PC-9 (cell line): ENCODE measurements at places on chromosomes 1 and 21. TPM values are rescaled to one million over a fixed set of nuclear protein-coding genes. Genes with fewer than 3 reads are reported as not detected.

DNA sequence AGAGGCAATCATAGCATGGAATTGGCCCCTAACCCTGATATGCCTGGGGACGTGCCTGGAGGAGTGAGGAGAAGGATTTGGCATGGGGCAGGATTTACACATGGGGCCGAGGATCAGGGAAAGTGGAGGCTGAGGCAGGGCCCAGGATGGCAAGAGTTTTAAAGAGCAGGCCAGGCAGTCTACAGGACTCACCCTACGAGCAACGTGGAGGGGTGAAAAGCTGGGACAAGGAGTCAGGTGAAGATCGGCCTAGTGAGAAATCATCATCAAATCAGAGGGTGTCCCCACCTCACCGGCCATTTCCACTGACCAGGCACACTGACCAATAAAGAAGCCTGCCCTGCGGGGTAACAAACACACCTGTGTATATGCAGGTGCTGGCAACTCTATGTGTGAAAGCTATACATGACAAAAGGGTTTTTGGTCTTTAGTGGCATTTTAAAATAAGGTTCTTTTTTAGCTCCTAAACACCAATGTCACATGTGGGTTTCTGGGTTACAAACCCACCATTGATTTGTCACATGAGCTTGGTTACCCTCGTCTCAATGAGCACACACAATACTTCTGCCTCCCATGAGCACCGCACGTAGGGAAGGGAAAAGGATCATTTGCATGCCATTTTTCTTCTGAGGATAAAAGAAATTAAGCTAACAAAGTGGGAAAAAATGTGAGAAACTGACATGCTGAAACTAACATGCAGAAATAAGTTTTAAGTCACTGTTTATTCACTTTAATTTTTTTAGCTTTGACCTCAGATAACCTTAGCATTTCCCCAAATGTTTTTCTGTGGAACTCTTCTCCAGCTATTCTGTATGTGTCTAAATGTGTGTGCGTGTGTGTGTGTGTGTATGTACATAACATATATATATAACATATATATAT, 168.1 kb upstream of the EDN2 start:
- no peak overlapping the region for H3K4me3 ChIP-seq
- no peak for DNase-seq
- H3K36me3 ChIP-seq, result no peaks in the 10 kb centered on the region
- no peak overlapping the region for H3K27ac ChIP-seq
- H3K27me3 ChIP-seq, result no peaks in the 10 kb centered on the region

GRCh38 chr1:215482079-215482478, 85.0 kb upstream of the KCTD3 start:
- H3K27ac ChIP-seq, result no peak overlapping the region
- H3K4me3 ChIP-seq, result no peak overlapping the region
- no peaks in the 10 kb centered on the region for H3K36me3 ChIP-seq
- no peaks in the 10 kb centered on the region for H3K27me3 ChIP-seq
- no peaks in the 10 kb centered on the region for H3K4me1 ChIP-seq

DNA sequence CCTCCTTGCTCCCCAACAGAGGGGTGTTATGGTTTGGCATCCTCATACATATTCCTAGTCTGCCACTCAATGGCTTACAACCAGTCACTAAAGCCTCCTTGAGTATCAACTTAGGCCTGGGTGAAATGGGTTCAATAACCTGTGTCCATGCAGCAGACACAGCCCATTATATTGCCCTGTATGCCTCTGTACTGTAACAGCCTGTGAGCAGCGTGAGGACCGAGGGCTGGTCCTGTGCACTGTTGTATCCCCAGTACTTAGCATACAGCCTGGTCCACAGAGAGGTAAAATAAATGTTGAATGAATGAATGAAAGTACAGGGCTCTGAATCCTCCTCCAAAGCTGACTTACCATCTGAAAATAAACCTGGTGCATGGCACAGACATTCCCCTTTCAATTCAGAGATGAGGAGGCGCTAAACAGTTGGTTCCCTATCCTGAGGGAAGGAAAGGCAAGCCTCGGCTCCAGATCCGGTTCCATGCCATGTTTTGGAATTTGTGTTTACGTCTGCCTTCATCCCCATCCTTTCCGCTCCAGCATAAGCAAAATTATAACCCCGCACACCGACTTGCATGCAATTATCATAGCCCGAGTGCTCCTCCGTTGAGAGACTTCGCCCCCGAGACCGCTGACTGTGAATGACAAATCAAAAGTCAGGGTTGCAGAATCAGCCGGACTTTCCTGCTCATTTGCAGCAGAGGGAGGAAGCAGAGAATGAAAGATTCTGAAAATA, 45.0 kb upstream of the DNAJC6 start:
- no peaks in the 10 kb centered on the region for H3K27me3 ChIP-seq
- H3K36me3 ChIP-seq, result no peaks in the 10 kb centered on the region
- H3K4me3 ChIP-seq, result no peak overlapping the region
- H3K27ac ChIP-seq, result no peak overlapping the region
- no peak for DNase-seq

DNA sequence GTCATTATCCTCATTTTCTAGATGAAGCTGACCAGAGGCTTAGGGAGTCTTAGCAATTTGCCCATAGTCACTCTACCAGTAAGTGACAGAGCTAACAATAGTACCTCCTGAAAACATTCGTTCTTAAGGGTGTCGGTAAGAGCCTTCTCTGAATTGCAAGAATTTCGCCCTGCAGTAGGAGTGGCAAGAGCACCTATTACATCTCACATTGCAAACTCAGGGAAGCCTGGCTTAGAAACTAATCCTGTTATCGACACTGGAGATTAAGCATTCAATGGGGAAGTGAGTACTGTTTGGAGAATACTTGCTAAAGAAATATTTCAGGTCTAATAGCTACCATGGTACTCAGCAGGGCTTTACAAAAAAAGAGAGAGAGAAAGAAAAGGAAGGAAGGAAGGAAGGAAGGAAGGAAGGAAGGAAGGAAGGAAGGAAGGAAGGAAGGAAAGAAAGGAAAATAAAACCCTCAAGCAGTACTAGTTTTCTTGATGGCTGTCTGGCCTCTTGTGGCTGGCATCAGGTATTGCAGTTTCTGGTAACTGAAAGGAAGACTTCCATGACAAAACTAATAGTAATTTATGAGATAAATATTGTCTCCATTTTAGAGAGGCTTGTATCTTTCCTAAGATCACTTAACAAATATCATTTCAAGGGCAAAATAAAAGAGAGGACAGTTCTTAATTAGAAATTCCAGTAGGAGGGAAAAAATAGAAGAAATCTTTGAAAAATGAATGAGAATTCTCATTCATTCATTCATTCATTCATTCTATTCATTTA, 10.4 kb downstream of the C1orf226 start:
- peak; percentile 21 for DNase-seq
- no peak overlapping the region for H3K4me3 ChIP-seq
- no peaks in the 10 kb centered on the region for H3K4me1 ChIP-seq
- no peaks in the 10 kb centered on the region for H3K27me3 ChIP-seq
- H3K27ac ChIP-seq, result no peak overlapping the region
- H3K36me3 ChIP-seq, result no peaks in the 10 kb centered on the region

GRCh38 chr1:164559342-164560051, 513 bp downstream of the PBX1 start:
- peak overlapping the region; percentile 71 for H3K4me3 ChIP-seq
- H3K27me3 ChIP-seq, result no peaks in the 10 kb centered on the region
- H3K4me1 ChIP-seq, result peaks cover 48% of the 10 kb centered on the region
- DNase-seq, result peak; percentile 5
- H3K27ac ChIP-seq, result peak overlapping the region; percentile 74
- 0 out of 2 replicates have a peak, but pooled peaks cover 6% of the 10 kb centered on the region for H3K36me3 ChIP-seq

DNA sequence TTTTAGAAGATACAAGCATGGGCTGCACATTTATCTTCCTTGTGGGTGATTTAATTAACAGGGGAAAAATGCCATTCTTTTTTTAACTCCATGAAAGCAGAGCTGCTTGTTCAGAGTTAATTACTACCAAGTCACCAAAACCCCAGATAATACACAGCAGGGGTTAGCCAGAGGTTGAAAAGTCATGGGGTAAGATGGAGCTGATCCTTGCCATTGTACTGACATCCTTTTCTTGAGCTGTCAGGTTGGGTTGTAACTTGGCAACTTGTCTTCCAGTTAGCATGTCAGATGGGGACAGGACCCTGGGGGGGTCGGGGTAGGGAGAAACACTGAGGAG, 257.2 kb upstream of the HOOK1 start:
- no peaks in the 10 kb centered on the region for H3K36me3 ChIP-seq
- no peaks in the 10 kb centered on the region for H3K4me1 ChIP-seq
- H3K4me3 ChIP-seq, result no peak overlapping the region
- H3K27ac ChIP-seq, result no peak overlapping the region
- DNase-seq, result no peak
- no peaks in the 10 kb centered on the region for H3K27me3 ChIP-seq

- no peak for DNase-seq
- no peak overlapping the region for H3K4me3 ChIP-seq
- no peak overlapping the region for H3K27ac ChIP-seq
- H3K27me3 ChIP-seq, result no peaks in the 10 kb centered on the region
- H3K36me3 ChIP-seq, result no peaks in the 10 kb centered on the region
- H3K4me1 ChIP-seq, result no peaks in the 10 kb centered on the region
Measured at GRCh38 chr21:34046917-34047316, 26.5 kb upstream of the MRPS6 start.

- H3K27me3 ChIP-seq, result no peaks in the 10 kb centered on the region
- peak overlapping the region; percentile 86 for H3K4me3 ChIP-seq
- H3K4me1 ChIP-seq, result peaks cover 19% of the 10 kb centered on the region
- DNase-seq, result peak; percentile 35
- no peaks in the 10 kb centered on the region; the same call in 1 of the 2 replicates for H3K36me3 ChIP-seq
Measured at GRCh38 chr1:230977761-230978490, 735 bp downstream of the TTC13 start.

DNA sequence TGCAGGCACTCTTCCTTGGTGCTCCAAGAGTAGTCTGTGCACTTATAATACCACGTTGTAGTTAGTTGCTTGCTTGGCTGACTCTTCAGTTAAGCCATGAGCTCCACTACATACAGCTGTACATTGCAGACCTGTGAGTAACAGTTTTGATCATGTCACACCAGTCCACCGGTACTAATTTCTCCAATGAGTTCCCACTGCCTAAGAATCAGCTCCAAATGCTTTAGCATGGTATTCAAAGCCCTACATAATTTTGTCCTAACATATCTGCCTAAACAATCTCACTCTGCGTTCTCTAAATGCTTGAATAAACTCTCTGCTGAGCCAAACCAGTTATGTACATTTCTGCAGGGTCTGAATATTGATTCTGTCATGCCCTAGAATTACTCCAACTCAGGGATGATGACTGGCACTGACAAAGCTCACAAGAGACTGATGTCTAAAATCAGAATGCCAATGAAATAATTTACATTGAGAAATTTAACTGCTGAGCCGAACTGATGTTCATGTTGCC, 200.7 kb downstream of the LHX8 start:
- no peak for DNase-seq
- H3K36me3 ChIP-seq, result no peaks in the 10 kb centered on the region
- H3K4me3 ChIP-seq, result no peak overlapping the region
- no peak overlapping the region for H3K27ac ChIP-seq
- no peaks in the 10 kb centered on the region for H3K27me3 ChIP-seq
- no peaks in the 10 kb centered on the region for H3K4me1 ChIP-seq

DNA sequence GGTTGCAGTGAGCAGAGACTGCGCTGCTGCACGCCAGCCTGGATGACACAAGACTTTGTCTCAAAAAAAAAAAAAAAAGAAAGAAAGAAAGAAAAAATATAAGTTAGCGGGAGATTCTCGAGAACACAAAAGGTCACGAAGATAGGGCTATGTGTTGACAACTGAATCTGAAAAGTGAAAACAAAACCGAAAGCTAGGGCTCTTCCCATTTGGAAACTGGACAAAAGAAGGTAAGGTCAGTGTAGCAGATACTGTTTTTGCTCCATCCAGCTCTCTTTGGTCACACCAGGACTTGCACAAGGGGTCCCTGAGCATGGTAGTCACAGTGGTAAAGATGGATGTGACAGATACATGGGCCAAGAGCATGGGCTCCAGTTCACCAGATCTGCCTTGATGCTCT, 60.4 kb upstream of the MAP10 start:
- no peak overlapping the region for H3K27ac ChIP-seq
- H3K36me3 ChIP-seq, result no peaks in the 10 kb centered on the region
- DNase-seq, result no peak

DNA sequence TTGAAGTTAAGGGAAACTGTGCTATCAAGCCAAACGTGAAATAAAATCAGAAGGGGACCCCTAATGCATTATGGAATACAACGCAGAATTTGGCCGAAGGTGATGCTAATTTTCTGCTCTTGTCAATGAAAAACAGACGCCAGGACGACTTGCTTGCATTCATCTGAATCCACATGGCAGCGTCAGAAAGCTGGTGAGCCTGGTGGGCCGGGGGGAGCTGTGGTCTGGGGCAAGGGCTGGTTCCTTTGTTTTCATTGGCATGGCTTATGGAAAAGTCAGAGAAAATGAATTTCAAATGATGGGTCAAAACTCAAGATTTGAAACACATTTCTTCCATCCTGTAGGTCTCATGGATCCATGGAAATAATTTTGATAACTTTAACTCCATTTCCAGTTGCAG, 86.4 kb upstream of the RUNX1 start:
- H3K27ac ChIP-seq, result peak overlapping the region; percentile 99
- peaks cover 53% of the 10 kb centered on the region for H3K4me1 ChIP-seq
- no peaks in the 10 kb centered on the region for H3K27me3 ChIP-seq

DNA sequence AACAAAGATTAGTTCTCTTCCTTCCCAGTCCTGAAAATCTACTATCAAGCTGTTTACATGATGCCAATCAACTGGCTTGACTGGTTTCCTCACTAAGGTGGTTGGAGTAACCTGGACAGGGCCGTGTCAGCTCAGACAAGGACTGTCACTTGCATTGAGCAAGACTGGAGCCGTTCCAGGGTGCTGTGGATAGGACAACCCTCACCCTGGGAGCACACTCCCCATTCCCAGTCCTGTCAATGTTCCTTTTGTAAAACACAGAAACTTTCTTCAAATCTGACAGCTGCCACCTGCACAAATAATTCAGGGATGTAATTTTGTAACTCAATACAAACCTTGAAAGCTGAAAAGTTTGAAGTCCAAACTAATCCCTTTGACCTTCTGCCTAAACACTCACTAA, 31.4 kb downstream of the PLPP3 start:
- peaks cover 25% of the 10 kb centered on the region for H3K4me1 ChIP-seq
- H3K36me3 ChIP-seq, result peaks cover 9% of the 10 kb centered on the region; the same call in 1 of the 2 replicates
- peak overlapping the region; percentile 54 for H3K27ac ChIP-seq

DNA sequence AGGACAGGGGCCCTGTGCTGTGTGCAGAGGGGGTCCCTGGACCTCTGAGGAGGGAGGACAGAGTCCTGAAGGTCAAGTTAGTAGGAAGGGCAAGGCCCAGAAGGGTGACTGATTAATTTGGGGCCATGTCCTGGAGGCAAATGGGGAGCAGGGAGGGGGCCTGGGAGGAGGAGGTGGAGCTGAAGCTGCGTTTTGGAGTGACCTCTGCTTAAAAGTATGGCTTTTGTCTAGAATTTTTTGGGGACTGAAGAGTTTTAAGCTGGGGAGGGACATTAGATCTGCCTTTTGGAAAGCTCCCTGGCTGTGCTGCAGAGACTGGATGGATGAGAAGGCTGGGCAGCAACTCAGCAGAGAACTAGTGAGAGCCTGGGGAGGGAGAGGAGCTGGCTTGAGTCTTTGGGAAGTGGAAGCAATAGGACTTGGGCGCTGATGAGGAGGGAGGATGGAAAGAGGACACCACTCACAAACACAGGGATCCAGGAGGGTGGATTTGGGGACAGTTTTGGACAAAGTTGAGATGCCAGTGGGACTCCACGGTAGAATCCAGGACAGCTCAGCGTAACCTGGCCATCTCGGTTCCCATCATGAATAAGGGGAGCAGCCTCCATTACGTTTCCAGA, 52.9 kb downstream of the ACBD3 start:
- no peak overlapping the region for H3K27ac ChIP-seq
- peaks cover 20% of the 10 kb centered on the region for H3K4me1 ChIP-seq
- H3K4me3 ChIP-seq, result no peak overlapping the region
- DNase-seq, result no peak
- H3K27me3 ChIP-seq, result no peaks in the 10 kb centered on the region
- H3K36me3 ChIP-seq, result no peaks in the 10 kb centered on the region

LEFTY1 gene
- total RNA-seq, result not detected in 2 replicates

CDK18 gene
- total RNA-seq, result 35.3 and 36.2 TPM in 2 replicates

FALEC gene
- 0.94 and 2.1 TPM in 2 replicates for total RNA-seq

GREM2 gene
- total RNA-seq, result not detected in 2 replicates

NMNAT2 gene
- total RNA-seq, result 22.5 and 29.2 TPM in 2 replicates

IVL gene
- total RNA-seq, result not detected in 2 replicates
